ENCODE measurements at places on chromosomes 1 and 21.

GRCh38 chr1:19156676-19157075 is 53.4 kb downstream of the UBR4 start:
- H3K36me3 ChIP-seq, result peaks cover 93% of the 10 kb centered on the region
- H3K27me3 ChIP-seq, result no peaks in the 10 kb centered on the region
- no peak for DNase-seq
- no peak overlapping the region for H3K4me3 ChIP-seq
- no peaks in the 10 kb centered on the region for H3K4me1 ChIP-seq

DNA sequence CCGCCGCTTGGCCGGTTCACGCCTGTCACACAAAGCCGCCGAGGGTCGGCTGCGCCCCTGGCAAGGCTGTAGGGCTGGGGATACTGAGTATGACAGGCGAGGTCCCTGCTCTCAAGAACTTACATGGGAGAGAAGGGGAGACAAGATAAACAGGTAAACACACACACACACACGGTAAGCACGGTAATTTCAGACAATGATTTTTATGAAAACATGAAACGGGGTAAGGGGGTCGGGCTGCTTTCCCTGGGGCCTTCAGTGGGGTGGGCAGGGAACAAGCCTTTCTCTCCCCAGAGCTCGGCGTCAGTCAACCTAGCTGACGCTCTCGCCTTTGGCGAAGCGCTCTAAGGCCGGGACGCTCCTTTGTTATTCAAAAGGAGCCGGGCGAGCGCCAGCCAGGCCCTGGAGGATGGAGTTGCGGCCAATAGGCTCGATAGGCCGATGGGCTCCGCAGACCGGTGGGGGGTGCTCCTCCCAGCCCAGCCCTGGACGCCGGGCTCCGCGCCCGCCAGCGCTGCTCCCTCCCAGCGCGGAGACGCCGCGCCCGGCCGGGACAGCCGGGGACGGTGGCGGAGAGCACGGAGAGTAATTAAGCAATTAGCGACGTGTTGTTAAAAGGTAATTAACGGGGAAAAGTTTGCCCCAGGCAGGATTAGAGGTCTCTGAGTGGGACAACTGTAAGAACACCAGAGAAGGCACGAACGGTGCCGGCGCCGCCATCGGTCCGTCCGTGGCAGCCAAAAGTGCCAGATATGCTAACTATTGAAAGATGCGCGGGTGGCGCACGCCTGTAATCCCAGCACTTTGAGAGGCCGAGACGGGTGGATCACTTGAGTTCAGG is 950 bp upstream of the INKA2 start:
- no peaks in the 10 kb centered on the region for H3K36me3 ChIP-seq
- H3K27ac ChIP-seq, result peak overlapping the region; percentile 95
- DNase-seq, result no peak
- H3K4me1 ChIP-seq, result peaks cover 6% of the 10 kb centered on the region
- H3K4me3 ChIP-seq, result peak overlapping the region; percentile 78
- H3K27me3 ChIP-seq, result no peaks in the 10 kb centered on the region

GRCh38 chr1:55639051-55639450 is 423.9 kb upstream of the USP24 start:
- no peak overlapping the region for H3K4me3 ChIP-seq
- H3K27me3 ChIP-seq, result no peaks in the 10 kb centered on the region
- H3K36me3 ChIP-seq, result no peaks in the 10 kb centered on the region
- no peak overlapping the region for H3K27ac ChIP-seq

- no peak for DNase-seq
- no peaks in the 10 kb centered on the region for H3K4me1 ChIP-seq
- H3K4me3 ChIP-seq, result no peak overlapping the region
- H3K27me3 ChIP-seq, result no peaks in the 10 kb centered on the region
Measured at GRCh38 chr1:198889101-198889500, 250.3 kb downstream of the PTPRC start.

DNA sequence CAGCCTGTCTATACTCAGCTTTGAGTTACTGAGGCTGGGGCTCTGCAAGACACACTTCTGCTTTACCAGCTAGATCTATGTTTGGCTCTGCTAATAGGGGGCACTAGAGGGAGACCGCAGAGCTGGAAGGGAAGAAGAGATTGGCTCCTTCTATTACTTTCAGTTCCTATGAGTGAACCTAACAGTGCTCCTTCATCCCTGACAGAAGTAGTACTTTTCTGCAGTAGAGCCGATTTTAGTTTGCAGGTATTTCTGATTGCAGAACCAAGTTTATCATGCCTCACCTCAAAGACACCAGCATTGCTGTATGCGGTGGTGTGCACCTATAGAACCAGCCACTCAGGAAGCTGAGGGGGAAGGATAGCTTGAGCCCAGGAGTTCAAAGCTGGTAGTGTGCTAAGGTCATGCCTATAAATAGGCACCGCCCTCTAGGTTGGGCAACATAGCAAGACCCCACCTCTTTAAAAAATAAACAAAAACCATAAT is 5.7 kb upstream of the ZDHHC18 start:
- H3K4me3 ChIP-seq, result no peak overlapping the region
- DNase-seq, result no peak
- no peaks in the 10 kb centered on the region for H3K36me3 ChIP-seq
- H3K27me3 ChIP-seq, result no peaks in the 10 kb centered on the region
- no peak overlapping the region for H3K27ac ChIP-seq

- H3K36me3 ChIP-seq, result no peaks in the 10 kb centered on the region
- H3K4me1 ChIP-seq, result peaks cover 68% of the 10 kb centered on the region
- peak overlapping the region; percentile 91 for H3K27ac ChIP-seq
Measured at GRCh38 chr1:61639608-61640336, 85.2 kb downstream of the TM2D1 start.

- DNase-seq, result no peak
- H3K4me1 ChIP-seq, result peaks cover 29% of the 10 kb centered on the region
- H3K27ac ChIP-seq, result peak overlapping the region; percentile 19
Measured at GRCh38 chr1:2928366-2929325, 92.6 kb upstream of the ACTRT2 start.

GRCh38 chr1:10838541-10838940 is 42.1 kb upstream of the CASZ1 start:
- no peaks in the 10 kb centered on the region for H3K36me3 ChIP-seq
- H3K27me3 ChIP-seq, result no peaks in the 10 kb centered on the region
- peaks cover 5% of the 10 kb centered on the region for H3K4me1 ChIP-seq
- H3K4me3 ChIP-seq, result no peak overlapping the region
- no peak for DNase-seq
- H3K27ac ChIP-seq, result no peak overlapping the region

GRCh38 chr1:152347116-152347728 is 12.6 kb downstream of the FLG2 start:
- H3K27me3 ChIP-seq, result no peaks in the 10 kb centered on the region
- no peaks in the 10 kb centered on the region for H3K36me3 ChIP-seq
- H3K27ac ChIP-seq, result no peak overlapping the region
- H3K4me3 ChIP-seq, result no peak overlapping the region
- no peak for DNase-seq

DNA sequence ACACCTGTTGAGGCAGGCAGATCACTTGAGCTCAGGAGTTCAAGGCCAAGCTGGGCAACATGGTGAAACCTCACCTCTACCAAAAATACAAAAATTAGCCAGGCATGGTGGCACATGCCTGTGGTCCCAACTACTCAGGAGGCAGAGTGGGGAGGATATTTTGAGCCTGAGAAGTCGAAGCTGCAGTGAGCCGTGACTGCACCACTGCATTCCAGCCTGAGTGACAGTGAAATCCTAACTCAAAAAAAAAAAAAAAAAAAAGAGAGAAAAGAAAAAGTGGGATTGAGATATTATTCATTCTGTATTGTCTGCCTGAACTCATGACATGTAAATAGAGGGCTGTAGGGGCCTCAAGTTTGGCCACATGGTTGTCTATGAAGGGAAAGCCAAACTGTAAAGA is 37.3 kb downstream of the WNT2B start:
- peaks cover 4% of the 10 kb centered on the region for H3K36me3 ChIP-seq
- H3K4me3 ChIP-seq, result no peak overlapping the region
- peaks cover 20% of the 10 kb centered on the region for H3K4me1 ChIP-seq
- DNase-seq, result no peak
- H3K27ac ChIP-seq, result peak overlapping the region; percentile 96

GRCh38 chr1:97143236-97143882 is 421.8 kb downstream of the PTBP2 start:
- no peak for DNase-seq
- no peak overlapping the region for H3K27ac ChIP-seq
- no peak overlapping the region for H3K4me3 ChIP-seq

DNA sequence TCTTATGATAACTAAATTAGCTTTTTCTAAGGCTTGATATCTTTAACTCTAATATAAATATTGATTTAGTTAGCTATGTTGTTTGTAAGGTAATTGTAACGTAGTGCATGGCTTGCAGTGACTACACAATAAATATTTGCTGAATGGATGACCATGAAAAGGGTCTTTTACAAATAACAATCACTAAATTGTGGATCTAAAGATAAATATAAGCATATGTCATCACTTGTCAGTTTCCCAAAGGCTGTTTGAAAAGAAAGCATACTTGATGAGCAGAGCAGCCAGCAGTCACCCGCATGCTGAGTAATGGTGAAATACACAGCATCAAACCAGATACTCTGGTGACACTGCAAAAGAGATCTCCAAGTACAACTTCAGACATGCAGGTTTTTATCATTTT is 92.5 kb upstream of the FMN2 start:
- H3K36me3 ChIP-seq, result no peaks in the 10 kb centered on the region
- no peak overlapping the region for H3K4me3 ChIP-seq
- H3K4me1 ChIP-seq, result peaks cover 3% of the 10 kb centered on the region
- peaks cover 5% of the 10 kb centered on the region for H3K27me3 ChIP-seq
- no peak overlapping the region for H3K27ac ChIP-seq

DNA sequence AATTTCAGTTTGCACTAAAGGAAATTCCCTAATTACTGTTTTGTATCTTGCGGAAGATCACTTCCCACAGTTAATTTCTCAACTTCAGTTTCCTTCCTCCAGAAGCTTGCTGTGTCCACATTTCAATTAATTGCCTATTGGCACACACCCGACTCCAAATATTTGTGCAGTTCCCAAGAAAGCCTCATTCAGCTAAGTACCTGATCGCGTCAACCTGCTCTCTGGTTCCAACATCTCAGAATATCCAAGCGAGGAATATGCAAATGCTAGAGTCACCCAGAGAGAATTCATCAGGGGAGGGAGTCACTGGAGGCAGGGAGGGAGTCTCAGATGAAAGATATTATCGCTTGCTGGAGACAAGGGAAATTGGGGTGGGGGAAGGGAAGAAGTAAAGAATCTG is 351.3 kb downstream of the RRAGC start:
- H3K27me3 ChIP-seq, result no peaks in the 10 kb centered on the region
- no peaks in the 10 kb centered on the region for H3K4me1 ChIP-seq
- H3K27ac ChIP-seq, result no peak overlapping the region

GRCh38 chr1:15304708-15305467 is 57.9 kb downstream of the FHAD1 start:
- H3K27ac ChIP-seq, result no peak overlapping the region
- no peaks in the 10 kb centered on the region for H3K36me3 ChIP-seq
- no peaks in the 10 kb centered on the region for H3K27me3 ChIP-seq
- no peaks in the 10 kb centered on the region for H3K4me1 ChIP-seq

- H3K4me1 ChIP-seq, result peaks cover 15% of the 10 kb centered on the region
- peak overlapping the region; percentile 97 for H3K27ac ChIP-seq
- H3K36me3 ChIP-seq, result no peaks in the 10 kb centered on the region
- no peak for DNase-seq
- H3K27me3 ChIP-seq, result no peaks in the 10 kb centered on the region
- H3K4me3 ChIP-seq, result peak overlapping the region; percentile 96
Measured at GRCh38 chr1:244450597-244451538, 841 bp downstream of the ADSS2 start.

DNA sequence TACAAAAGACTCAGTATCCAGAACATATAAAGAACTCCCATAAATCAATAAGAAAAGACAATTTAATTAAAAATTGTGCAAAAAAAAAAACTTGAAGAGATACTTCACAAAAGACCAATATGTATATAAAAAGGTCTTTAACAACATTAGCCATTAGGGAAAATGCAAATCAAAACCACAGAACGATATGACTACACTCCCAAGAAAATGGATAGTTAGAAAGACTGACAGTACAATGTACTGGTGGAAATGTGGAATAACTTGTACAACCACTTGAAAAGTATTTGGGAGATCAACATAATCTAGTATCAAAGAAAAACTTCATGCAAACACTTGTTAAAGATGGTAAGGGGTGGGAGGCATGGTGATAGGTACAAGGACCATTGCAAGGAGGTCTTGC is 3.9 kb upstream of the CLCA1 start:
- no peaks in the 10 kb centered on the region for H3K27me3 ChIP-seq
- no peak overlapping the region for H3K4me3 ChIP-seq
- no peaks in the 10 kb centered on the region for H3K4me1 ChIP-seq
- DNase-seq, result no peak

DNA sequence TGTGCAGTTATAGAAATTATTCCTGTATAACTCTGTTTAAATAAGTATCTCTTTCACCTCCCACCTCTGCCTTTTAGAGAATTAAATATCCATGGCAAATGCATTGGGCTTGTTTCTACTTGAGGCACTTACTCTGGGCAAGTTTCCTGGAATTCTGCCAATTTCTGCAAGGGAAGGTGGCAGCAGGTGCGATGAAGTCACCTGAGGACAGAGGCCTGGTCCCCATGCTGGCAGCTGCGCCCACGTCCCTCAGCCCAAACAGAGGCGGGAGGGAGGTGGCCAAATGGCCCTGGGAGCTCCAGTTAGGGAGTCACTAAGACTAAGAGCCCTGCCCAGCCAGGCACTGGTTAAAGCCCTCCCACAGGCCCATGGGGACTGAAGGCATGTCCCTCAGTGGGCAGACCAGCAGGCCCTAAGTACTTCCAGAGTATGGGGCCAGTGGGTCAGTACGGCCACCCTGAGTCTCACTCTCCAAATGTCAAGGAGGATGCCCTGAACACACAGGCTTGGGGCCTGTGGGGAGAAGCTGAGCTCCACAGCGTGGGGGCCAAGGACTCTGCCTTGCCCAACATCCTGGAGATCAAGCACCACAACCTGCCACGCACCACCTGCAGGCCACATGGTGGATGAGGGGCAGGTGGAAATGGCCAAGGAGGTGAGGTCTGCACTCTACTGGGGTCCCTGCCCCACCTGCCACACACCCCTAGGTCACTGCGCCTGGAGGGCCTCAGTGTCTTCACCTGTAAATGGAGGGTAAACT is 19.4 kb downstream of the ACOT7 start:
- DNase-seq, result no peak
- peaks cover 4% of the 10 kb centered on the region for H3K4me1 ChIP-seq
- H3K36me3 ChIP-seq, result no peaks in the 10 kb centered on the region
- no peak overlapping the region for H3K27ac ChIP-seq
- no peak overlapping the region for H3K4me3 ChIP-seq

DNA sequence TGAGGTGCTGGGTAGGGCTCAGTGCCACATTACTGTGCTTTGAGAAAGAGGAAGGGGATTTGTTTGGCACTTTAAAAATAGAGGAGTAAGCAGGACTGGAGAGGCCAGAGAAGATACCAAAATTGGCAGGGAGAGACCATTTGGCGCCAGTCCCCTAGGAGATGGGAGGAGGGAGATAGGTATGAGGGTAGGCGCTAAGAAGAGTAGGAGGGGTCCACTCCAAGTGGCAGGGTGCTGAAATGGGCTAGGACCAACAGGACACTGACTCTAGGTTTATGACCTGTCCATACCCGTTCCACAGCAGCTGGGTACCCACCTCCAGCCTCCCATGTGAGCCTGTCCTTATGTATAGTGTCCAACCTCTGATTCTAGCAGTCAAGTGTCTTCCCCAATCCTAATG is 1.0 kb upstream of the CRTC2 start:
- H3K27me3 ChIP-seq, result no peaks in the 10 kb centered on the region
- H3K4me3 ChIP-seq, result no peak overlapping the region

- no peak for DNase-seq
- no peak overlapping the region for H3K27ac ChIP-seq
- no peaks in the 10 kb centered on the region for H3K36me3 ChIP-seq
- no peak overlapping the region for H3K4me3 ChIP-seq
Measured at GRCh38 chr1:54814571-54814970, 13.4 kb upstream of the TTC22 start.
